ENCODE measurements at places on chromosomes 2 and 18.

- DNase-seq, result no peak
Measured at GRCh38 chr2:103464831-103465230, 703.0 kb downstream of the TMEM182 start.

- DNase-seq, result peak; percentile 13
Measured at GRCh38 chr2:31413862-31414550, 536 bp downstream of the XDH start.

DNA sequence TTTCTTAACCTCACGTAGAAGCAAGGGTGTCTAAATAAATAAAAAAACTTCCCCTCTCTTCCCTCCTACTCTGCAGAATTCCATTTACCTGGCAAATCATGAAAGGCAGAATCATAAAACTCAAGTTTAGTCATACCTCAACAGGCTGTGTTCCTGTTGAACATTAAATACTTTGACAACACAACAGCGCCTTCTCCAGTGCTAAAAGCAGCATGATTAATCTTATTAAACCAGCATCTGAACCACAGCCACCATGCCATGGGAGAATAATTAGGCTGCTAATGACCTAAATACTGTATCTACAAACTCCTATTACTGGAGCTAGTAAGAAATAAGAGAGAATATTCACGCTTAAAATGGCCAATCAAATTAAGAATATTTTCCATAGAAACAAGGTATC, 68.1 kb downstream of the CDH2 start:
- no peak for DNase-seq

DNA sequence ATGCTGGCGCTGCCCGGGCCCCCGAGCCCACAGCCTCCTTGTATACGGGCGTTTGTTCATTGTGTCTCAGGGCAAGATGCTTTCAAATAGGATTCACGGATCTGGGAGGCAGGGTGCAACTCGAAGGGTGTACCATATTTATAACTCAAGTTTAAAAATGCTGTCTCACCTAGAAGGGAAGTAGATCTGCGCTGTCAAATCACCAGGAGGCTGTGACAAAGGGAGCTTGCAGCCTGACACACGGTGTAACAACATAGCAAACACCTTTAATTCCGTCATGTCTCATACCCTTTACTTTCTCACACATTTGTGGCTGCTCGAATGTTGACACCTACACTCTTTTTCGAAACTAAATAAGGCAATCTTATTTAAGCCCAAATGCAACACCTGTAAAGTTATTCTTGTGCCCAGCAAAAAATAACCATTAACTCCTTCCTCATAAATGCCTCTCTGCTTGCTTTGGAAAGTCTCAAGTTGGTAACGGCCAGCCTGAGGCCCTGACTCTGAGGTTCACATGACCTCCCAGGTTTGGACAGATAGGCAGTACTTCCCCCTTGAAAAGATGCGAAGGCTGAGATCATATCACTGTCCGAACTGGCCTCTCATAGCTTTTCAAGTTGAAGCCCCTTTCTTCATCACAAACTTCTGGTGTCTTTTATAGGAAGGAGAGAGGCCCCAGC, 11.6 kb downstream of the ZEB2 start:
- DNase-seq, result no peak

- peak; percentile 79 for DNase-seq
Measured at GRCh38 chr2:11154923-11155380, 315 bp upstream of the SLC66A3 start.

DNA sequence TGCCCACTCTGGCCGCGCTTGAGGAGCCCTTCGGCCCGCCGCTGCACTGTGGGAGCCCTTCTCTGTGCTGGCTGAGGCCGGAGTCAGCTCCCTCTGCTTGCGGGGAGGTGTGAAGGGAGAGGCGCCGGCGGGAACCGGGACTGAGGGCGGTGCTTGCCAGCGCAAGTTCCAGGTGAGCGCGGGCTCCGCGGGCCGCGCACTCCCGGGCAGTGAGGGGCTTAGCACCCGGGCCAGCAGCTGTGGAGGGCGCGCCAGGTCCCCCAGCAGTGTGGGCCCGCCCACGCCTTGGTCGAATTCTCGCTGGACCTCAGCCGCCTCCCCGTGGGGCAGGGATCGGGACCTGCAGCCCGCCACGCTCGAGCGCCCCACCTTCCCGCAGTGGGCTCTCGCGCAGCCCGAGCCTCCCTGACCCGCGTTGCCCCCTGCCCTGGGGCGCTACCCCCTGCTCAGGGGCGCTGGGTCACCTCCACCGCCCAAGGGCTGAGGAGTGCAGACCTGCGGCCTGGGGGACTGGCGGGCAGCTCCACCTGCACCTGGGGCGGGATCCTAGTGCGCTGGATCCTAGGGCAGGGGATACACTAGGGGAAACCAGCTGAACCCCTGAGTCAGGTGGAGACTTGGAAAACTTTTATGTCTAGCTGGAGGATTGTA, 97.3 kb downstream of the CD8B2 start:
- no peak for DNase-seq

DNA sequence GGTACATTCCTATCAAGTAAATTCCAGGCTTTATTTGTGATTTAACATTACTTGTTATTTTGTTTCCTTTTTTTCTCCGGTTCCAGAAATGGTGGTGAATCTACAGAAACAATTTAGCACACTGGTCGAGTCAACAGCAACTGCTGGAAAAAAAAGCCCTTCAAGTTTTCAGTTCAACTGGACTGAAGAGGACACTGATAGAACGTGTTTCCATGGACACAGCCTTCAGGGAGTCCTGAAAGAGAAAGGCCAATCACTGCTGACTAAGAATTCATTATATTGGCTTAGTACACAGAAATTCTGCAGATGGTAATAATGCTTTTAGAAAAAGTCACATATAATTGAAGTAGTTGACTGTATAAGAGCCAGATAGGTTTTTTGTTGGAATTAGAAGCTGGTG, 32.0 kb upstream of the GRHL1 start:
- DNase-seq, result no peak

GRCh38 chr2:112541315-112542122, 746 bp upstream of the POLR1B start:
- no peak for DNase-seq

GRCh38 chr2:27973592-27973991, 83.1 kb downstream of the BABAM2 start:
- DNase-seq, result no peak

GRCh38 chr2:134858245-134858644, 19.8 kb downstream of the ACMSD start:
- DNase-seq, result no peak

DNA sequence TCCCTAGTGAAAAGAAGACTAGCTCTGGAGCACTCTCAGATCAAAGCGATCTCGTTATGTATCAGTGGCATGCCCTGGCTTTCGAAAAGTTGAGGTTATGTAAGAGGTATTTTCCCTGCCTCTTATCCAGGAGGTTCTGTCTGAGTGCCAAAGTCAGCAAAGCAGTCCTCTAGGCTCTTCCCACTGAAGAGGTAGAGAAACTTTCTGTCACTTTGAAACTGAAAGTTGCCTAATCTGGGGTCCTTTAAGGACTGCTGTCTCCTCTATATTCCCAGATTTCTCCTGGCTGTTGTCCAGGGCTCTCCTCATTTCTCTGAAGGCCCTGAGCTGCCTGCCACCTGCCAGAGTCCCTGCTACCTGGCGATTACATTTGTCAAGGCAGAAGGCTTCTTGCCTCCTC, 96.3 kb downstream of the B3GNT2 start:
- peak; percentile 65 for DNase-seq

- DNase-seq, result peak; percentile 55
Measured at GRCh38 chr2:30666266-30666874, 140.9 kb downstream of the CAPN13 start.

GRCh38 chr18:58793361-58793760, 71.3 kb upstream of the ZNF532 start:
- no peak for DNase-seq

DNA sequence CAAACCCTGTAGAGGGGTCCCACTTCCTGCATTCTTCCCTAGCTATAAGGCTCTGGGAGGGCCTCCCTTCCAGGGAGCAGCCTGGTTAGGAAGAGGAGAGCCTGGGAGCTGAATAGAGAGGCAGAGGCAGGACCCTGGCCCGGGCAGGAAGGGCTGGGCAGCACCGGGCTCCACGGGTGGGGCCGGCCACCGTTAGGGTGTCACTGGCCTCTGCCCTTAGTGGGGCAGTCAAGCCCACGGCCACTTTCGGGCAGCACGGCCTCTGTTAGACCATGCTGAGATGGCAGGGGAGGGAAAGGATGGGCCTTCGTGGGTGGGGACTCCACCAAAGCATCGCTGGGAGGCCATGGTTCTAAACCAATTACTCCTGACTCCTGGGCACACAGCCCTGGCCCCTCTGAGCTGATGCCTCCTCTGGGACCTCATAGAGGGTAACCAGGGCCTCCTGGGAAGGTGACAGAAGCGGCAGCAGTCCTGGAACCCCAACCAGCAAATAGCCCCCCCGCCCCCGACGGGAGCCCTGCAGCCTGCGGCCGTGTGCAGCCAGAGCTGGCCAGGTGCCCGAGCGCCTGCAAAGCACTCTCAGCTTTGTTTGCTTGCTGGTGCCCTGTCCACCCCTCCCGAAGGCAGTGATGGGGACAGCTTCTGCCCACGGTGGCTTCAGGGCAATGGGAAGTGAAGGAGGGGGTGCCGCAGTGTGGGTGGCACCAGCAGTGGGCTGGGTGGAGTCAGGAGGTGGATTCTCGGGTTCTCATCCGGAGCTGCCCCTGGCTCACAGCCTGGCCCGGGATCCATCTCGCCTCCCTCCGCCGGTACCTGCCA, 16.3 kb upstream of the HPCAL1 start:
- peak; percentile 89 for DNase-seq
